ENCODE measurements at places on chromosomes 5 and 9. TPM values are rescaled to one million over a fixed set of nuclear protein-coding genes. Genes with fewer than 3 reads are reported as not detected.

DNA sequence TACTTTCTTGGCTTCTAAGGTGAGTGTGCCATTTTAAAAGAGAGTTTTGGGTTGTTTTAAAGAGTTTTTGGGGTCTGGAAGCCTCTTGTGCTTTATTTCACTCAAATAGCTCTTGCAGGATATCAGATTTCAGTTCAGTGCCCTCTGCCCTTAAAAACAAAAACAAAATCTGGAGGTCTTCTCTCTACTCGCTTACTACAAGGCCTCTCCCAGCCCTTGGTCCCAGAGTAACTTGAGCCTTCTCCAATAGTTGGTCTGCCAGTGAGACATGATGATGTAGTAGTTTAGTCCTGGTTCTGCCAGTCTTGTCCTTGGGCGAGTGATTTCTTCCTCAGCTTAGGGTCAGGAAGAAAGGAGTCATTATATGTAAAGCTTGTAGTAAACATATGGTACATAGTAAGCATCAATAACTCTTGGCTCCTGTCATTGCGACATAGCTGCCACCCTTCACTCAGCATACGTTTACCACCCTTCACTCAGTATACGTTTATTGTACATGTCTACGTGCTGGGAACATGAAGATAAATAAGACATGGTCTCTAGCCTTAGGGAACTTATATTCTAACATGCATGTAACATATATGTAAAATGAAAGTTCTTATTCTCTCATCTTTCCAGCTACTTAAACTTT, 147.6 kb downstream of the MAN2A1 start:
- no peaks in the 10 kb centered on the region for H3K27me3 ChIP-seq
- H3K27ac ChIP-seq = no peak overlapping the region

GRCh38 chr9:6733831-6734230, 23.9 kb upstream of the KDM4C start:
- H3K36me3 ChIP-seq = no peaks in the 10 kb centered on the region
- no peaks in the 10 kb centered on the region for H3K4me1 ChIP-seq
- no peak overlapping the region for H3K27ac ChIP-seq
- no peak for DNase-seq

- H3K27ac ChIP-seq = no peak overlapping the region
- no peaks in the 10 kb centered on the region for H3K36me3 ChIP-seq
- no peak for DNase-seq
- no peak overlapping the region for H3K4me3 ChIP-seq
These were observed 52.3 kb upstream of the CTSL start for GRCh38 chr9:87673446-87674120.

DNA sequence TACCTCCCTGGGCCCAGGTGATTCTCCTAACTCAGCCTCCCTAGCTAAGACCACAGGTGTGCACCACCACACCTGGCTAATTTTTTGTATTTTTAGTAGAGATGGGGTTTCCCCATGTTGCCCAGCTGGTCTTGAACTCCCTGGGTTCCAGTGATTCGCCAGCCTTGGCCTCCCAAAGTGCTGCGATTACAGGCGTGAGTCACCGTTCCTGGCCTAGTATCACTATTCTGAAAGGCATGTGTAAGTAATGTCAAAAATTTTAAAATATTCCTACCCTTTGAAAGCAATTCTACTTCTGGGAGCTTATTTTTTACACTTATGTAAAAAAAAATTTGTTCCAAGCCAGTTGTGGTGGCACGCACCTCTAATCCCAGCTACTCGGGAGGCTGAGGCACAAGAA, 27.1 kb upstream of the TLE1 start:
- H3K27ac ChIP-seq = no peak overlapping the region
- H3K4me3 ChIP-seq = no peak overlapping the region
- peaks cover 33% of the 10 kb centered on the region for H3K27me3 ChIP-seq

GRCh38 chr5:153517241-153517611, 26.8 kb downstream of the GRIA1 start:
- H3K27ac ChIP-seq = peak overlapping the region; percentile 6
- H3K4me1 ChIP-seq = no peaks in the 10 kb centered on the region
- DNase-seq = no peak
- H3K36me3 ChIP-seq = no peaks in the 10 kb centered on the region

GRCh38 chr9:90023861-90024260, 419.0 kb downstream of the GADD45G start:
- H3K27ac ChIP-seq = no peak overlapping the region
- DNase-seq = no peak
- H3K4me1 ChIP-seq = peaks cover 5% of the 10 kb centered on the region
- no peak overlapping the region for H3K4me3 ChIP-seq

- no peak for DNase-seq
- H3K27me3 ChIP-seq = no peaks in the 10 kb centered on the region
- H3K4me3 ChIP-seq = no peak overlapping the region
- H3K36me3 ChIP-seq = peaks cover 51% of the 10 kb centered on the region
These were observed 106.4 kb downstream of the CDK5RAP2 start for GRCh38 chr9:120473608-120474007.

GRCh38 chr5:1411099-1411498, 34.1 kb downstream of the SLC6A3 start:
- peak; percentile 12 for DNase-seq
- H3K4me1 ChIP-seq = no peaks in the 10 kb centered on the region
- no peaks in the 10 kb centered on the region for H3K36me3 ChIP-seq
- H3K4me3 ChIP-seq = no peak overlapping the region
- H3K27me3 ChIP-seq = peaks cover 91% of the 10 kb centered on the region
- H3K27ac ChIP-seq = no peak overlapping the region

- H3K4me1 ChIP-seq = no peaks in the 10 kb centered on the region
- no peak for DNase-seq
- no peak overlapping the region for H3K27ac ChIP-seq
- H3K36me3 ChIP-seq = no peaks in the 10 kb centered on the region
- peaks cover 75% of the 10 kb centered on the region for H3K27me3 ChIP-seq
These were observed 30.0 kb upstream of the FOXB2 start for GRCh38 chr9:76989501-76989900.

GRCh38 chr9:130432796-130433167, 12.0 kb upstream of the ASS1 start:
- H3K36me3 ChIP-seq = no peaks in the 10 kb centered on the region
- DNase-seq = no peak
- no peak overlapping the region for H3K27ac ChIP-seq
- peak overlapping the region; percentile 63 for H3K4me3 ChIP-seq

GRCh38 chr9:83554278-83554677, 16.1 kb upstream of the FRMD3 start:
- peak overlapping the region; percentile 38 for H3K27ac ChIP-seq
- no peaks in the 10 kb centered on the region for H3K36me3 ChIP-seq
- H3K4me1 ChIP-seq = no peaks in the 10 kb centered on the region
- H3K4me3 ChIP-seq = no peak overlapping the region
- DNase-seq = peak; percentile 52
- no peaks in the 10 kb centered on the region for H3K27me3 ChIP-seq

The FOXD4L3 gene
- total RNA-seq = not detected

The TMCO6 gene
- 2.6 TPM for total RNA-seq

All from left ventricle myocardium inferior (tissue), 1 donor.